ENCODE measurements at places on chromosomes 3 and 15.

GRCh38 chr3:66486646-66487045 lies 14.2 kb downstream of the LRIG1 start:
- DNase-seq = no peak

DNA sequence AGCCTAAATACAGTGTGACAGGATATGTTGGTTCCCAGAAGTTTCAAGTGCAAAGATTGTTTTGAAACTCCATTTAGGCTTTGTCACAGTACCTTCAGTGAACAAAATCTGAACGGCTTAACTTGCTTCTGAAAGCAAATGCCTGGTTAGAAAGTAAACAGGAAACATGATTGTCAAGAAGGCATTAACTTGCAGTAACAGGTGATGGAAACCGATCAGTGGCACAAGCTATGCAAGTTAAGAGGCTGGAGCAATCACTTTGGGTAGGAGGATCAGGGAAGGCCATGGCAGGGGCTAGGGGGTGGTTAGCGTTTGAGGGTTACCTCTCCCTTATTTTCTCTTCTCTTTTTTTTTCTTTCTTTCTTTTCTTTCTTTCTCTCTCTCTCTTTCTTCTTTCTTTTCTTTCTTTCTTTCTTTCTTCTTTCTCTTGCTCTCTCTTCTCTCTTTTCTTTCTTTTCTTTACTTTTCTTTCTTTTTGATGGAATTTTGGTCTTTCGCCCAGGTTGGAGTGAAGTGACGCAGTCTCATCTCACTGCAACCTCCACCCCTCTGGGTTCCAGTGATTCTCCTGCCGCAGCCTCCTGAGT lies 2.4 kb downstream of the HYKK start:
- DNase-seq = no peak

- no peak for DNase-seq
Observed at GRCh38 chr15:22839046-22839695, 705 bp downstream of the NIPA2 start.

DNA sequence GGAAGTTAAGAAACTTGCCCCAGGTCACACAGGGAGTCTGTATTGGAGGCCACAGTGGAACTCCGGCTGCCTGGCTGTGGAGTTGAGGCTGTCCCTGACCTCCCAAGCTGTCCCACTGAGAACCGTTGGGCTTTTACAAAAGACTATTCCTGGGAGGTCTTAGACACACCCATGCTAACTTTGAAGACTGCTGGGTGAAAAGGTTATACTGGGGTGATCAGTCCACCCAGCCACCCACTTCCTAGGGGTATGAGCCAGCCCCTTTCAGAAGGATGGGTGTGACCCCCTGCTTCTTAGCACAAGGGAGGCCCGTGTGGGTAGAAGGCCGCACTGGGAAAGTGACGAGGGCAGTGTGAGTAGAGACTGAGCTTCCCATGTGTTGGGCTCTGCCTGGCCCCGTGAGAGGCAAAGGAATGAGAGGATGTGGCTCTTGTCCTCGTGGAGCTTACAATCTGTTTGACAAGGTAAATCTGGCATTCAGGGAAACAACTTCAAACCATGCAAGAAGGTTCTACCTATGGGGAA lies 19.0 kb downstream of the MRAS start:
- DNase-seq = no peak

GRCh38 chr3:66693461-66694031 lies 192.7 kb upstream of the LRIG1 start:
- DNase-seq = no peak

DNA sequence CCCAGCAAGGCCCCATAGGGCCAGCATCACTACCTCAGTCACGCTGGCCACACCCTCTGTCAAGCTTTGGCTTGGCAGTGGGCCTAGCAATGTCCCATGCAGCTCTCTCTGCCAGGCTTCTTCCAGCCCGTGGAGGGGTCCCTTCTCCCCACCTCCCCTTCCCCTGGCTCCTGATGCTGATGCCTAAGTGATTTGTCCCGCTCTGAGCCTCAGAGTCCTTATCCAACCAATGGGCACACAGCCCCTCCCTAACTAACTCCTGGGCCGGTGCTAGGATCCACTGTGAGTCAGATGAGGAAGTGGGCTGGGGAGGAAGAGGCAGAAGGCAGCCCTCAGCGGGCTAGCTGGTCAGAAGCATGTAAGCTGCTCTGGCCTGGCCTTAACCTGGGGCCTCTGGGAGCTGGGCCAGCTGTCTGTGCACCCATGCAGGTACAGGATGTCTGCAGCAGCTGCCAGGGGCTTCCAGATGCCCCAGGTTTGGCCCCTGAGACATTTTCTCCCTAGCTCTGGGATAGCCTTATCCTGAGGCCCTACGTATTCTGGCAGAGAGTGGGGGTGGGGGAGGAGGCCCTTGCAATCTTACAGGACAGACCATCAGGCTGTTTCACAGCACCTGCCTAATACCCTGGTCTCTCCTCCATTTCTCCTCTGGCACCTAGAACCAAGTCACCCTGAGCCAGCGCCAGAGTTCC lies 740 bp upstream of the ZBTB47 start:
- no peak for DNase-seq

DNA sequence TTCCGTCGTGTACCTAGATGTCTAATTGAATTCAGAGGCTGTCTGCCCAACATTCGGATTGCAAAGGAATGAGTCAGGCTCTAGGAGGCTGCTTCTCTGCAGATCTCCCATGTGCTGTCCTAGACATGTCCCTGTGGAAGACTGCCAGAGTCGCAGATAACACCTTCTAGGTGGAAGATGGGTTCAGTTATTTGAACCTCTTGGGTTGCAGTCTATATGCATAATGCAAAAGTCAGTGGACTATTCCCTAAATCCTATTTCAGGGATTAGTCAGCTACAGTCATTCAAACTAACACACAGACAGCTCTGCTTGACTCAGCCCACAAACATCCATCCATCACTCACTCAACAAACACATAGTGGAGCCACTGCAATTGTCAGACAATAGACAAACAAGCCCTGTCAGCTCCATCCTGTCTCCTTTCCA lies 300.0 kb upstream of the CTNNB1 start:
- DNase-seq = no peak

DNA sequence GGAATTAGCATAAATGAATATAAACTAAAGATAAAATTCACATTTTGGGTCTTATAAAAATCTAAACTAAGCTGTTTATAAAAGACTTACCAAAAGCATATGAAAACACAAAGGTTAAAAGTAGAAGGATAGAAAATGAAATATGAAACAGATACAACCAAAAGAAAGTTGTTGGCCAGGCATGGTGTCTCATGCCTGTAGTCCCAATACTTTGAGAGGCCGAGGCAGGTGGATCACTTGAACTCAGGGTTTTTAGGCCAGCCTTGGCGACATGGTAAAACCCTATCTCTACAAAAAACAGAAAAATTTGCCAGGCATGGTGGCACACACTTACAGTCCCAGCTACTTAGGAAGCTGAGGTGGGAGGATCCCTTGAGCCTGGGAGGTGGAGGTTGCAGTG lies 51.0 kb downstream of the CPA3 start:
- DNase-seq = no peak

- no peak for DNase-seq
Observed at GRCh38 chr3:31634476-31634875, 101.8 kb downstream of the STT3B start.
